ENCODE measurements at places on chromosomes 2 and 18. TPM values are rescaled to one million over a fixed set of nuclear protein-coding genes. Genes with fewer than 3 reads are reported as not detected.

The FAM110C gene
- total RNA-seq = 7.7 TPM

The SMYD5 gene
- total RNA-seq = 50.1 TPM

The TEKT4 gene
- 1.9 TPM for total RNA-seq

The FSHR gene
- not detected for total RNA-seq

The LINC00305 gene
- total RNA-seq = not detected

The CTDSP1 gene
- total RNA-seq = 74.2 TPM

The RAPGEF4 gene
- 19.0 TPM for total RNA-seq

The CD207 gene
- total RNA-seq = 0.96 TPM

The FAM237A gene
- not detected for total RNA-seq

The CXCR2 gene
- total RNA-seq = 1.7 TPM

The CFAP53 gene
- total RNA-seq = 0.96 TPM

The CABYR gene
- 5.8 TPM for total RNA-seq

DNA sequence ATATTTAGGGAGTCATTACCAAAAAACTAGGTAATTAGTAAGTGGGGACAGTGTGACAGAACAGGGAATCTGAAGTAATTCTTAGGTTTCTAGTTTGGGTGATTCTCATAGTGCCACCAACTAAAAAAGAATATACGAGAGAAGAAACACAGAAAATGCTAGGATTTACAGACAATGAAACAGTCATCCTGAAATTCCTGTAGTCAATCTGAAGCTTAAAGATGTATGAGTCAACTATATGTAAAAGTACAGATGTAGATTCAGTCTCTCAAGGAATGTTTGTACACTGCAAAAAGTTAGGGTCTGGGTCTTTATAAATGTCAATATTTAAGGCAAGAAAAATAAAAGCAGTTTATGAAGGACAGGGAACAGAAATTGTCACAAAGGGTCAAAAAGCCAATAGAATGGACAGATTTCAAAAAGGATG lies 107.0 kb downstream of the STRN start:
- no peak for DNase-seq

- no peak for DNase-seq
Observed at GRCh38 chr2:84115173-84115857, 343.8 kb downstream of the SUCLG1 start.

DNA sequence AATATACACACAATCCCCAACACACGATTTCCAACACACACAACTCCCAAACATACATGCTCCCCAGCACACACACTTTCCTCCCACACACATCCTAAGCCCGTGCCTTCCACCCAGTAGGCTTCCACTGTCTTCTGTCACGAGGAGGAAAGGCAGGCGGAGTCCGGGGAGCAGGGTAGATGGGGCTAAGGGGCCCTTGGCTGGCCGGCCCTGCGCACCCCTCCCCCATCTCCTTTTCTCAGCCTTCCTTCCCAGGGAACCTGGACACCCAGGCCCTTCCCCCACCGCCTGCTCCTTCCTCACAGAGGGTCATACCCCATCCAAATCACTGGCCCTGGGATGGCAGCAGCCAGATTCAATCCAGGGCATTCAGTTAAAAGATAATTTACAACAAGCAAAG lies 3.4 kb upstream of the PDCD1 start:
- no peak for DNase-seq

GRCh38 chr2:68548396-68548795 lies 81.0 kb downstream of the APLF start:
- DNase-seq = no peak

GRCh38 chr2:161995553-161996016 lies 78.4 kb downstream of the DPP4 start:
- no peak for DNase-seq

- no peak for DNase-seq
Observed at GRCh38 chr2:36387258-36387916, 31.8 kb downstream of the CRIM1 start.

GRCh38 chr18:62979900-62980299 lies 264.6 kb downstream of the PHLPP1 start:
- no peak for DNase-seq

GRCh38 chr2:50084086-50084843 lies 930.0 kb upstream of the FSHR start:
- DNase-seq = no peak

DNA sequence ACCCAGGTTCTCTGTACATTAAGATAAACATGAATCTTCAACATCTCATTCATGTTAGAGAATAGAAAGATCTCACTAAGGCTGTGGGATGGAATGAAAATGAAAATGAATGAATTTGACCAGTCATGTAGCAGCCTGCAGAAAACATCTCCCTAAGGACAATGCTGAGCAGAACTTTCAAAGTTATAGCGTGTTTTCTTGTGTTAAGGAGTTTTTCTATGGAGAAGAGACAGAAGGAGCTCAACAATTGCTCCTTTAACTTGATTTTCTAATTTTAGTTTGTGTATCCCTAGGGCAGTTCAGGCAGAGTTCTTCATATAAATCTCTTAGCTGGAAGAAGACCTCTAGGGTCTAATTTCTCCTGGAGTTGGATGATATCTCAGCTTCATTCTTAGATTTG lies 45.2 kb upstream of the PDCL3 start:
- DNase-seq = no peak

DNA sequence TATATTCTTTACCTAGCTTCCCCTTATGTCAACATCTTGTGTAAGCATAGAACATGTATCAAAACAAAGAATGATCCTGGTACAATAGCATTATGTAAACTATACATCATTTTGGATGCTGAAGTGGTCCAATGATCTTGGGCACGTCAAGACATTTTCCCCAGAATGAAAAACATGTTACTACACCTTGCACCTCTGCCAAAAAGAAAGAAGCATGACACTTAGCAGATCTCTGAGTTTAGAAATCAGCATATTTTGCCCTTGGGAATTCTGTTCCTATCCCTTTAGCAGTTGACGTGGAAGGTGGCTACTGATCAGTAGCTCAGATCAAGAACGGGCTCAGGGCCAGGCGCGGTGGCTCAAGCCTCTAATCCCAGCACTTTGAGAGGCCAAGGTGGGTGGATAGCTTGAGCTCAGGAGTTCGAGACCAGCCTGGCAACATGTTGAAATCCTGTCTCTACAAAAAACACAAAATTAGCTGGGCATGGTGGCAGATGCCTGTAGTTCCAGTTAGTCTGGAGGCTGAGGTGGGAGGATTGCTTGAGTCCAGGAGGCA lies 1.7 kb upstream of the LCLAT1 start:
- no peak for DNase-seq

- no peak for DNase-seq
Observed at GRCh38 chr18:26764586-26764985, 100.9 kb downstream of the AQP4 start.

DNA sequence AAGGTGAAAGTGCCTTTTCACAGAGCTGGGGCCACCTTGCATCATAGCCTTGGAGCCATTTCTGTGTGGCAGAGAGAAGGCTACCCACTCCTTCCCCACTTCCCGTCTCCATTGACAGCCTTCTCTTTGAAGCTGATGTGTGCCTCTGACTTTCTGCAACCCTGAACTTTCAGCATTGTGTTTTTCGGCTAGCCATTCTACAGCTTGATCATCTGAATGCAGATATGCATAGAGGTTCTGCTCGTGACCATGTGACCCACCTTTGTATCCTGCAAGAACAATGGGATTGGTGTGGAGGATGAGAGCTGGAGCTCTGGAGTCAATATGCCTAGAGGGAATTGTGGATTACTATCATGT lies 69.1 kb upstream of the KCNE4 start:
- DNase-seq = no peak

DNA sequence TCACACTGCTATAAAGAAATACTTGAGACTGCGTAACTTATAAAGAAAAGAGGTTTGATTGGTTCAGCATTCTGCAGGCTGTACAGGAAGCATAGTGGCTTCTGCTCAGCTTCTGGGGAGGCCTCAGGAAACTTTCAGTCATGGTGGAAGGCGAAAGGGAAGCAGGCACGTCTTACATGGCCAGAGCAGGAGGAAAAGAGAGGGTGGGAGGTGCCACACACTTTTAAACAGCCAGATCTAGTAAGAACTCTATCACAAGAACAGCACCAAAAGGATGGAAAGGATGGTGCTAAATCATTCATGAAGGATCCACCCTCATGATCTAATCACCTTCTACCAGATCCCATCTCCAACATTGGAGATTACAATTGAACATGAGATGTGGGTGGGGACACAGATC lies 145.5 kb upstream of the OSR1 start:
- no peak for DNase-seq

DNA sequence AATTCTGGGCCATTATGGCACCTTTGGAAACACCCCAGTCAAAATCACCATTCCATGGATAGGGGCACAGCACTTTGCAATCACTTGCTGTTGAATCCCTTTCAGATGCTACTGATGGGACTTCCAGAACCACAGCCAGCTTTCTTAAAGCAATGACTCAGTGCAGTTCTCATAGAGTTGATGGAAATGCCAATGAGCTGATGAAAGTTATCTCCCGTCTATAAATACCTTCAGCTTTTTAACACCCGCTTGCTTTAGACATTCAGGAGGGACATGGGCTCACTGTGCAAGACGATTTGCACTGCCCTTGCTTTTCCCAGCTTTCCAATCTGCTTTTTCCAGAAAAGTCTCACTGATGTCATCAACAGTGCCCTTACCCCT lies 66.7 kb upstream of the RPL31 start:
- DNase-seq = no peak

DNA sequence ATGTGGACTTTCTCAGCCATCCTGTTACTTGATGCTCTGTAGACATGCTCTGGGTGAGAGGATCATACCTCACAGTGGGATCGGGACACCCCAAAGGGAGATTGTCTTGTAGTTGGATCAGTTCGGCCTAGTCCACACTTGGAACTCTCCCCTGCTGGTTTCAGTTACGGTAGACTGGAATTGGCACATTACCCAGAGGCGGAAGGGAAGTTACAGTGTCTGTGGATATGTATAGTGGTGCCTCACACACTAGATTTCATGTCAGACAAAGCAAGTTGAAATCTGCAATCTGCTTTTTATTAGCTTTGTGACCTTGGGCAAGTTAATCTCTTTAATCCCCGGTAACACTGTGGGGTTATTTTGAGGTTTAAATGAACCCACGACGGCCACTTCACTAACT lies 16.2 kb upstream of the CTAGE1 start:
- peak; percentile 81 for DNase-seq

- no peak for DNase-seq
Observed at GRCh38 chr2:231992888-231993287, 31.4 kb downstream of the DIS3L2 start.

GRCh38 chr2:238459081-238459629 lies 32.4 kb downstream of the ASB1 start:
- DNase-seq = peak; percentile 36

DNA sequence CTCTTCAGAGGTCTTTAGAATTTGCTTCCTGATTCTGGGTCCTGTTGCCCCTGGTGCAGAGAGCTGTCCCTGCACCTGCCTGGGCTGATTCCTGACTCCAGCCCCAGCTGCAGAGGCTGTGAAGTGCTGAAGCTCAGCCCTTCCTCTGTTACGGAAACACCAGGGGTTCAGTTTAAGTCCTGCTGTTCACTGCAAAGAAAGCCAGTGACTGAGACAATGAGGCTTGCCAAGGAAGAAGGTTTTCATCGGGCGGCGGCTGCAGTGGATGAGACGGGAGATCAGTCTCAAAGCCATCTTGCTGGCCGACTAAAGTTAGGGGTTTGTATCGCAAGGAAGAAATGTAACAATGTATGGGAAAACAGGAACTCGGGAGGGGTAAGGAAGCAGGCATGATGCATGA lies 142.4 kb upstream of the ZNF236 start:
- DNase-seq = peak; percentile 52

DNA sequence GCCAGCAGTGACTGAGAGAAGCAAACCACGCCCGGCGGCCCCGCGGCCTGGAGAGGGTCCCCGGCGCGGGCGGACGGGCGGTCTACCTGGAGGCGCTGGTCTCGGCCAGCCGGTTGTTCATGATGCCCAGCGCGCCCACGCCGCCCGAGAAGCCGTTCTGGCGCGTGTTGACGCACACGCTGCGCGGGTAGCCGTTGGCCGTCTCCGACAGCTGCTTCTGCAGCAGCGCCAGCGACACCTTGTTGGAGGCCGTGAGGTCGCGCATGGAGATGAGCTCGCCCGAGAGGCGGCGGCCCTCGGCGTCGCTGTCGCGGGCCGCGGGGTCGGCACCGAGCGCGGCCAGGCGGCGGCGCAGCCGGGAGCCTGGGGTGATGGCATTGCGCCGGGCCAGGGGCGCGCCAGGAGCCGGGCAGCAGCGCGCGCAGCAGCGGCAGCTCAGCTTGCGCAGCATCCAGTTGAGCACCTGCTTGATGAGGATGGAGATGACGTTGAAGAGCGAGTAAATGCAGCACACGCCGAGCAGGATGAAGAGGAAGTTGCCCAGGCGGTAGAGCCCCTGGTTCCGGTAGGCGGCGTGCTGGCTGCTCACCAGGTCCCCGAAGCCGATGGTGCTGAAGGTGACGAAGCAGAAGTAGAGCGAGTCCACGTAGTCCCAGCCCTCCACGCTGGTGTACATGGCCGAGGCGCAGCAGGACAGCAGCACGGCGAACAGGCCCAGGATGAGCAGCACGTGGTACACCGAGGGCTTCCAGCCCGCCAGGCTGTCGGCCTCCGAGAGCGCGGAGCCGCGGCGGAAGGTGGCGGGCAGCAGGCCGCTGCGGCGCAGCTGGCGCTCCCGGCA lies 118.1 kb downstream of the MSH2 start:
- peak; percentile 48 for DNase-seq

GRCh38 chr2:116719836-116720235 lies 1094.7 kb upstream of the DDX18 start:
- DNase-seq = no peak

DNA sequence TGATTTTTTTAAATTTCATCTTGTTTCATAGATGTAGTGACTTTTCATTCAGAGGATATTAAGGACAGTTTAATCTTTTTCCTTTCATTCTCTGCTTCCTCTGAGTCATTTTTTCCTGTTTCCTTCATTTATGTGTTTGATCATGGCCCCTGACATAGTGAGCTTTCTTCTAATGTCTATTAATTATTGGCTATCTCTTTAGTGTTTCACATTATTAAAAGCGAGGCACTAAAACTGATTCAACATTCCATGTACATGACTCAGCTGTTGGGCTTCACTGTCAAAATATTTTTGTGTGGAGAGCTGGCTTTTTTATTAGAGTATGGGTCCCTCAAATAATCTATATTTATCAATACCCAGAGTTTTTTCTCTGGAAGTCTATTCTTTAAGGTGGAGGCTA lies 125.8 kb downstream of the THSD7B start:
- DNase-seq = no peak

GRCh38 chr2:196266855-196267254 lies 95.5 kb upstream of the STK17B start:
- no peak for DNase-seq

DNA sequence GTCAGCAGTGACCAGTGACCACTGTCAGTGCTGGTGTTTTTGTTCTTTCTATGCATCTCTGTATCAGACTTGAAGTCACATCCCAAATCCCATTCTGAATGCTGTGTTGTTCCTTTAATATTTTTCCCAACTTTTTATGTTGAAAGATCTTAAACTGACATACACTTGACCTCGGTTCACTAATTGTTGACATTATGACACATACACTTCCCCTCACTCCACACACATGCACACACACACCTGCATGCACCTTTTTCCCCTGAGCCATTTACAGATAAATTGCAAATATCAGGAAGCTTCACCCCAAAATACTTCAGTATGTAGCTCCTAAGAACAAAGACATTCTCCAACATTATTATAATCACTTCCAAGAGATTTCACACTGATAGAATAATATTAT lies 62.4 kb downstream of the CFAP221 start:
- no peak for DNase-seq
